ENCODE measurements at places on chromosomes 5 and 9.
A peak's percentile ranks its signal among the peaks of the same experiment; 100 is the strongest.

- DNase-seq: no peak
These were observed 102.0 kb upstream of the PTPN3 start for GRCh38 chr9:109600142-109600541.

- DNase-seq: no peak
These were observed 1229.8 kb upstream of the WWC1 start for GRCh38 chr5:167061695-167062094.

- no peak for DNase-seq
These were observed 33.4 kb upstream of the ARRDC3 start for GRCh38 chr5:91416491-91416890.

DNA sequence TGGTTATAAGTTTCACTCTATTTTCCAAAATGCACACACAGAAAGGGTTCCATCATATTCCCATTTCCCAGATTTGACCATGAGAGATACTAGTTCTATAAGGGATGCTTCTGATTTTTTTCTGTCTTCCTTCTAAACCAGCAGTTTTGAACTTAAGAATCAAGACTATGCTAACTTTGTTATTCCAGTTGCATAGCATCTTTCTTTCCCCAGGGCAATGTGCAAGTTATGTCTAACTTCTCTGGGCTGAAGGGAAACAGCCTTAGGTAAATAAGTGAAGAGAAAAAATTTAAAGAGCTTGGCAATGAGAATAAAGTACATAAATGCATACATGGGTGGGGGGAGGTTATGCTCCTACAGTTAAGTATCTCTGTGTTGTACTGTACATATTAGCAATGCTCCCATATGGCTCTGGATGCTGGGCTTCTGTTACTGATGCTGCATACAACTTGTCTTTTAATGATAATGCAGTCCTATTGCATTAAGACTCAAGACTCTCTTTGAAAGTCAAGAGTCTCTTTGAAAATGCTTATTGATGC, 125.8 kb upstream of the SLC12A2 start:
- no peak for DNase-seq

DNA sequence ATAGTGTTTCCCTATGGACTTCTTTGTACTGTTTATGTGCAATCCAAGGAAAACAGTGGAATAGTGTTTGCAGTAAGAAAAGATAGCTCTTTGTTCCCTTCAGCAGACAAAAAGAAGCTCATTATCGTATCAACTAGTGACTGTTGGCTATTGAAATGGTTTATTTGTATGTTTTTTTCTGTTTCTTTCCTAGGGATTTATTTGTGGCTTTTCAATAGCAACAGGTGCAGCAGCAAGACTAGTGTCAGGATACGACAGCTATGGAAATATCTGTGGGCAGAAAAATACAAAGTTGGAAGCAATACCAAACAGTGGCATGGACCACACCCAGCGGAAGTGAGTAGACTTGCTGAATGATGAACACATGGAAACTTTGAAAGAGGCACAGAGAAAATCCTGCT, 65.1 kb downstream of the SLC44A1 start:
- DNase-seq: no peak

DNA sequence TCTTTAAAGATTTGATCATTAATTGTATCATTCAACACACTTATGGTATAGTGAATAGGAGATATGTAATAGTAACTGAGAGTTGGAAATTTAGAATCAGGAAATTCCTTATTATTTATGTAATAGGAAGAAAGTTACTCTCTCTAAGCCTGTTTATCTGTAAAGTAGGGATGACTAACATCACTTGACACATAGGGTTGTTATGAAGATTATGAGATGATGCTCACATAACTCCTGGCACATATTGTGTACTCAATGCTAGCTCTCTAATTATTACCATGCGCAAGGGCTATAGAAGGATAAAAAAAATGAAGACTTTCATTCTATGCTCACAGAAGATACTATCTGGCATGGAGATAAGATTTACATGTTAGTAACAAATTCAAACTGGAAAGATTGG, 149.9 kb downstream of the ISOC1 start:
- DNase-seq: no peak

DNA sequence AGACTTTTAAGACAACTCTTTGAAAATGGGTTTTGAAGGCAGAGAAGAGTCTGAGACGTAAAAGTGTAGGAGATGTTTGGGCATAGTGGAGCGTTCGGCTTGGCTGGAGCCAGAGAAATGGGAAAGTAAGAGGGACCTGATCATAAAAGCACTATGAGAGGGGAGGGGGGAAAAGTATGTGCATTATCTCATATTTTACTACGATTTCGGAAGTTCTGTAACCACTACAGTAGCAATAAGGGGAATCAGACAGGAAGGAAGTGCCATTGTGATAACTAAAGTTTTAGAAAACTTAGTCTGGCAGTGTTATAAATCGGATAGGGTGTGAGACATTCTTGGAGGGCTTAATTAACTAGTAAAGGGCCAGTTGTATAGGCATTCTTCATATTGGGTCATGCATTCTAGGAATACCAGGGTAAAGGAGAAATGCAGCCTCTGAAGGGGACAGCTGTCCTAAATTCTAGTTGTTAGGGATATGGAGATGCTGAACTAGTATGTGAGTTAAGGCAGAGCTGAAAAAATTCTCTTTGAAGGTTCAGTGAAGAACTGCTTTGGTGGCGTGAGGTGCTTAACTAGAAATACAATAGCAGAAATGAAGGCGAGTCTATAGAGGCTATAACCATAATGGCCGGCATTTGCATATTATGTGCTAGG, 83.8 kb upstream of the FREM1 start:
- peak; percentile 56 for DNase-seq

GRCh38 chr9:11088821-11089374, 476.1 kb upstream of the PTPRD start:
- DNase-seq: no peak

DNA sequence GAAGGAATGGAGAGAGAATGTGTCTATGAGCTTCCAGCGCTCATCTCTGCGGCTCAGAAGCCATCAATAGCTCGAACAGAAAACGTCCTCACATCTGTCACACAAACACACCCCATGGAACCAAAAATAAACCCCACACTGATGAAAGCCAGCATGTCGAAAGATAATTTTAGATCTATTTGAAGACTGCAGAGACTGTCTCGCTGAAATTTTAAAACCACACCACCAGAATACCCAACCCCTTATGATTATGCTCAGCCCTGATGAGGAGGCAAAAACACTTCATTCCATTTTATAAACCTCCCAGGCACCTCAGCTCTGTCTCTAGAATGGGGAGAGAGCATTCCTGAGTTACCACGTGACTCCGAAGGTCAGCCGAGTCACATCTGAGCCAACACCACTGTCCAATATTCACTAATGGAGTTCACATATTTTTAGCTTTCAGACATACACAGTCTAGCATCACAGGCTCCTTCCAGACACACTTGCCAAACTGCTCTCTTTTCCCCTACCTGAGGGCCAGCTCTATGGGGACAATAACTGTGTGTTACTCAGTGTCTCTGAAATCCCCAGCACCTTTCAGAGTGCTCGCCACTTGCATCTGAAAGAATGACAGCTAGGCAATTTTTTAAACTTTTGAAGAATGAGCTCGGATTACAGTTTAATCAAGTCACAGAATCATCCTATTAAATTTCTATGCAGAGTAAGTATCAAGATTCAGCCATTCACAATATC, 63.2 kb downstream of the SERINC5 start:
- DNase-seq: peak; percentile 39

DNA sequence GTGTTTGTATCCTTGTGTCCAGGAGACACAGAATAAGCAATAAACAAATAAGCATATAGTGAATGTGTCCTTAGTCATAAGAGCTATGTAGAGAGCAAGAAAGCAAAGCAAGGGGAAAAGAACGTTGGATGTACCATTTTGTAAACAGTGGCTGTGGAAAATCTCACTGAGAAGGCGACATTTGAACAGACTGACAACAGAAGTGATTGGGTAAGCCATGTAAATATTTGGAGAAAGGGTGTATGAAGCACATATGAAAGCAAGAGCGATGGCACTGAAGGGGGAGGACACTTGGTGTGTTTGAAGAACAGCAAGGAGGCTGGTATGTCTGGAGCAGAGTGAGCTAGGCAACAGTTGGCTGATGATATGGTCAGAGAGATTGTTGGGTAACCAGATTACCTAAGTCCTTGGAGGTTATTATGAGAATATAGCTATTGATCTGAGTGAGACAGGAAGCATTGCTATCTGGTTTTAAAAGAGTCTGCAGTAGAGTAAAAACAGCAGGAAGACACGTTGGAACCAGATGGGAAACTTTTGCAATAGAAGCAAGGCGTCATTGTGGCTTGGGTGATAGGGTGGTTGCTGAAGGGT, 115.5 kb upstream of the IL7R start:
- DNase-seq: no peak

DNA sequence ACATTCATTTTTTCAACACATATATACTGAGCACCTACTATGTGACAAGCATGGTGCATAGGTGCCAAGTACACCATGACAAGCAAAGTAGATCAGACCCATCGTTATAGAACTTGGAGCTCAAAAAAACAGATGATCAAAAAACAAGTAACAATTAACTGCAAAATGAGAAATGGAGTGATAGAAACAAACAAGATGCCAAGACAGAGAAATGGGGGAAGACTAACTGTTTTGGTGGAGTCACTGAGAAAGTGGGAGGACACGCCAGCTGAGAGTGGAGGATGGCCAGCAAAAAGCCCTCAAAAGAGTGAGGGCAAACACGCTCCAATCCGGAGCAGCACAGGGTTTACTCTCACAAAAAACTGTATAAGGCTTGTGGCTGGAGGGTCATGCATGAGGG, 50.6 kb downstream of the TTC39B start:
- DNase-seq: no peak

GRCh38 chr5:31244921-31245320, 51.4 kb downstream of the CDH6 start:
- DNase-seq: no peak

DNA sequence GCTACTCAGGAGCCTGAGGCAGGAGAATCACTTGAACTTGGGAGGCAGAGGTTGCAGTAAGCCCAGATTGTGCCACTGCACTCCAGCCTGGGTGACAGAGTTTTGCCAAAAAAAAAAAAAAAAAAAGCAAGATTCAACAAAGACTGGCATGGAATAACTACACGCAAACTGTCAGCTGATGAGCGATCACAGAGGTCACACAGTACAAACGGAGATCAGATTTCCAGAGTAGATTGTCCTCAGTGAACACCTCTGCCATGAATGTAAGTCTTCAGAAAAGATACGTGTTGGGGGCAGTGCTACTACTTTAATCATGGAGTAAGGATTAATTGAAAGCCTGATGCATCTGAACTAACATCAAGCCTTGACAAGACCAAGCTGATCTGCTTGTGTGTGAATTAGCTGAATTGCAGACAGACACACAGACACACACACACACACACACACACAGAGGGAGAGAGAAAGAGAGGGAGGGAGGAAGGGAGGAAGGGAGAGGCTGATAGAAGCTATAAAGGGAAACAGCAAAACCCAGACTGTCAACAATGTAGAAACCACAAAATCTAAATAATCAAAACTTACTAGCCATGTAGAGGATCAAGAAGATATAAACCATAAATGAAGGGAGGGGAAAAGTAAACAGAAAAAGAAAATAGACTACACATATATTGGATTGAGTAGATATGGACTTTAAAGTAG, 222.9 kb upstream of the ZNF462 start:
- no peak for DNase-seq

GRCh38 chr5:173488144-173488543, 128.3 kb downstream of the BOD1 start:
- DNase-seq: no peak

- DNase-seq: no peak
These were observed 322.5 kb downstream of the CDK5RAP2 start for GRCh38 chr9:120257483-120257882.

- DNase-seq: no peak
These were observed 190.7 kb upstream of the TAS2R1 start for GRCh38 chr5:9820691-9821449.

- DNase-seq: no peak
These were observed 8.7 kb downstream of the GRM6 start for GRCh38 chr5:178986326-178986960.

GRCh38 chr5:32278406-32278805, 34.3 kb downstream of the MTMR12 start:
- DNase-seq: no peak

DNA sequence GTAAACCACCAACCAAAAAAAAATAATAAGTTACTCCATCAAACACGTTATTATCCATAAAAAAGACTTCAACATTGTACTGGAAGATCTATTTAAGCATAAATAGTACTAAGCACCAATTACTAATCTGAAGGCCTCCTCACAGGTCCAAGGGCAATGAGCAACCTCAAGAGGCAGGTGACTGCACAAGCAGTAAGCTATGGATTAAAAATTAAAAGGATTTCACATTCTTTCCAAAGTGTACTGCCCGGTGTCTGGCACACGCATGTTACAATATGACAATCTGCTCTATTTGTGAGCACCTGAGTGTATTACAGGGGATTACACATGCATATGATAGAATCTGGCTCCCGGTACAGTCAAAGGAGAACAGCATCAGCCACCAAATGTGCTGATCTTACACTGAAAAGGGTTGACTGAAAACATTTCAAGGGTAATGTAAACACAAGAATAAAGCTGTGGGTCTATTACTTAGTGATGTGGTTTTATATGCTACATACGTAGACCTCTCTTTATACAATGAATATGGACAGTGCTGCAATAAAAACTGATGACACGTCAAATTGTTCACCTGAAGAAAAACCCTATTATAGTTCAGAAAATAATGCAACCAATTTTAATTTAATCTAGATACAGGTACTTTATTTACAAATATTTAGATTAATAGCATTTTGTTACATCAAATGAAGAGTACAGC, 22.8 kb downstream of the RAB14 start:
- DNase-seq: no peak

- DNase-seq: no peak
These were observed 143.7 kb upstream of the SLC30A5 start for GRCh38 chr5:68950125-68950524.

- DNase-seq: no peak
These were observed 310.9 kb downstream of the BNC2 start for GRCh38 chr9:16559418-16560188.

DNA sequence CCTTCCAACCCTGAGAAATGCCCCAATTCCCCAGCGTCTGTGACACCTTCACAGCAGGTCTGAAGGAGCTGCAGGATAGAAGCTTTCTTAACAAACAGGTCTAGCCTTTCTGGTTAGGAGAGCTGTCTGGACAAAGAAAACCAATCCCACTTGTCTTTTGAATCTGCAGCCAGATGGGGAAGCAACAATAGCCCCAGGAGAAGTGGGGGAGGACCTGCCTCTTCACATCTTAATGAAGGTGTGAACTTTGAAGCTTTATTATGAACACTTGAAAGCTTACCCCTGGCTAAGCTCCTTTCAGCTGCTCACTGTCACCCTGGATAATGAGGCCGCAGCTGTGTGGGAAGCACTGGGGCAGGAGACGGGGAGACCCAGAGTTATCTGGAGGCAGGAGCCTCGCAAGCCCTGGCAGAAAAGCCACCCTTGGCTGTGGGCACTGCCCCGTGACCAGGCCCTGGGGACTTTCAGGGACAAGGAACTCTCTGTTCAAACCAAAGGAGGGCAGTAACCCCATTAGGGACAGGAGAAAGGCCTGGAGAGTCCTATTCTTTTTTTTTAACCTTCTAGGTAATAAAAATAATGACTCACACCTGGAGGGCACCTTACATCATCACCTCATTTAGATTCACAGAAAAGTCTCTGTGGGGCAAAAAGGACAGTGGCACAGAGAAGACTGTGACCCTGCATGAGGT, 151.8 kb upstream of the RAD23B start:
- DNase-seq: no peak
